Subcutaneous preadipocyte (primary cell): ENCODE measurements at places on chromosomes 7 and 10. TPM values are rescaled to one million over a fixed set of nuclear protein-coding genes. Genes with fewer than 3 reads are reported as not detected.

Gene BCAP29
- total RNA-seq, result 43.4 and 44.6 TPM in 2 replicates

Gene ZNF467
- total RNA-seq, result 0.20 TPM in 1 of 2 replicates, not detected in the other

Gene AMZ1
- total RNA-seq, result under 0.01 TPM in 1 of 2 replicates, not detected in the other

Gene PIK3AP1
- not detected in 2 replicates for total RNA-seq

Gene AGAP3
- total RNA-seq, result 52.2 and 60.0 TPM in 2 replicates

Gene CALCR
- total RNA-seq, result not detected in 2 replicates

Gene FGFR2
- total RNA-seq, result under 0.01 TPM in 1 of 2 replicates, not detected in the other

Gene CPXM2
- under 0.01 and 0.39 TPM in 2 replicates for total RNA-seq

Gene LLCFC1
- total RNA-seq, result not detected in 2 replicates

Gene PSD
- total RNA-seq, result 1.1 and 1.6 TPM in 2 replicates
